Stimulated activated CD4-positive, alpha-beta T cell treated with anti-CD3 and anti-CD28 coated beads, Interleukin-1b, Interleukin-23, amount 100 ng/mL, for 24 hours (primary cell): ENCODE measurements at places on chromosomes 7 and 10.

DNA sequence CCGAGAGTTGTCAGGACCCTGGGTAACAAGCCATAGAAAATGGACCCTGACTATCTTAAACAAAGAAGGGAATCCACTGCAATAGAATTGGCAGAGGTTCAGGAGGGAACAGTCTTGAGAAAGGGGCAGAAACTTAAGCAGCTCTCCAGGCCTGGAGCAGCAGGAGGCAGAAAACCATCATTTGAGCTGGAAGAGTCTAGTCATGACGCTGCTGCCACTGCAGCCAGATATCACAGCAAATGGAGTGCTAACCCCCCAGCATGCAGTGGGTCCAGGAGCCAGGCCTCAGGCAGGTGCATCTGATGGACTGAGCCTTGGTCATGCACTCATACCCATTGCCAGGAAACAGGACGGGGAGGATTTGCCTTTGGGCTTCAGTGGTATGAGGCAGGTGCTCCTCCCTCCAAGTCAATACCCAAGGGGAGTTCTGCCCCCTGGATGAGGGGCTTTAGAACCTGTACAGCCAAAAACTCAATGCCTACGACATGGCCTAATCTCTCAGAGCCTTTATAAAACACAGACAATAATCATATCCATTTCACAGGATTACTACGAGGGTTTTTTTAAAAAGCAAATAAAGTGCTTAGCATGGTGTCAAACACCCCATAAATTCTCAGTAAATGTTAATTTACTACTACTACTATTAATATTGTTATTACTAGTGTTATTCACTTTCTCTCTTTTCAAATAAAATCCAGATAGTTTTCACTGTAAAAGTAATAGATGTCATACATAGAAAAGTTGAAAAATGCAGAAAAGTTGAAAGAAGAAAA is 30.7 kb downstream of the DUSP5 start:
- no peak for DNase-seq

GRCh38 chr10:28560617-28561016 is 27.7 kb downstream of the WAC start:
- DNase-seq = no peak

GRCh38 chr10:67141300-67141699 is 215.5 kb downstream of the LRRTM3 start:
- no peak for DNase-seq

- DNase-seq = no peak
Measured at GRCh38 chr10:89837165-89838043, 136.0 kb downstream of the KIF20B start.

GRCh38 chr10:90592638-90593302 is 265.1 kb downstream of the HTR7 start:
- DNase-seq = no peak

- DNase-seq = no peak
Measured at GRCh38 chr7:100156331-100157068, 2.0 kb downstream of the TRAPPC14 start.

GRCh38 chr10:99661377-99661763 is 2.1 kb downstream of the ENTPD7 start:
- DNase-seq = no peak
